AG04450 (cell line): ENCODE measurements at places on chromosomes 5 and 9.

DNA sequence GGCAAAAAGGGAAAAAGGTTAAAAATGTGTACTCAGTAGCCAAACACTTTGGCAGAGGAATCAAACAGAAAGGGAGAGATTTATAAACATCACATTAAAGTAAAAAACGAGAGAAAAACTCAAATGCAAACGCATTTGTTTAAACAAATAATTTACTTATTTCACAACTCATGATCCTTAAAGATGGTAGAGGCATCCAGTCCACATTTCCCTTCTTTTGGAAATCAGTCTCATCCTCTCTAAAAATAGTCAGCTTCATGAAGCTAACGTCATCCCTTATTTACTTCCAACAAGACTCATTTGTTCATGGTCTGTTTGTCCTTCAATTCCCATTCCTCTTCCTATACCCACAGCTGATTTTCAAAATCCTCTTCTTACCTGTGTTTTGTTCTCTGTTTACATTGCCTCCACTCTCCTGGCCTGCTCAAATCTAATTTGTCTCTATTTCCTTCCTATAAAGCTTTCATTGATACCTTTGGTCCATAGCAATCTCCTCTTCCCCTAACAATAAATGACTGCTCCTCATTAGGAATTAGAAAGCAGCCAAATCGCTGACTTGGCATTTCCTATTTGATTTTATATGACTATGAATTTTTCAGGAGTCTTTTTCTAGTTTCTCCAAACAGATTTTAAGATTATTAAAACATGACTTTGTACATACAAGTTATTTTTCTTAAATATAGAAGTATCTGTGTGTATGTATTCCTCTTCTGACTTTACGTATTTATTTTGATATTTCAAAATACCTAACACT is 805.3 kb downstream of the TLE1 start:
- no peak for DNase-seq

DNA sequence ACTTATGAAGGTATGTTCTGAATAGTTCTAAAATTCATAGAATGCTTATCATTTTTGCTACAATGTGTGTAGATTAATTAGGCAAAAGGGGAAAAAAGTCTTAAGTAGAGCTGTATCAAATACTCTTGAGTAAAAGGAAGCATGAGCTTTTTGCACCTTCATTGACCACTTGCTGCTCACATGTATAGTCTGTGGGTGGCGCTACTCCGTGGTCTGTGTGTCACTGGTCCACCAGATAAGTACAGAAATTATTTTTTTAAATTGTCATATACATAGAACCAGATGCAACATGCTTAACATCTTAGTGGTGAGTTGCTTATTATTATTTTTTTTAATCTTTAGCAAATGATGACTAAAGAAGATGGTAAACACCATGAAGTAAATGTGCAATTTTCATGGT is 130.2 kb downstream of the MAN2A1 start:
- DNase-seq: no peak

DNA sequence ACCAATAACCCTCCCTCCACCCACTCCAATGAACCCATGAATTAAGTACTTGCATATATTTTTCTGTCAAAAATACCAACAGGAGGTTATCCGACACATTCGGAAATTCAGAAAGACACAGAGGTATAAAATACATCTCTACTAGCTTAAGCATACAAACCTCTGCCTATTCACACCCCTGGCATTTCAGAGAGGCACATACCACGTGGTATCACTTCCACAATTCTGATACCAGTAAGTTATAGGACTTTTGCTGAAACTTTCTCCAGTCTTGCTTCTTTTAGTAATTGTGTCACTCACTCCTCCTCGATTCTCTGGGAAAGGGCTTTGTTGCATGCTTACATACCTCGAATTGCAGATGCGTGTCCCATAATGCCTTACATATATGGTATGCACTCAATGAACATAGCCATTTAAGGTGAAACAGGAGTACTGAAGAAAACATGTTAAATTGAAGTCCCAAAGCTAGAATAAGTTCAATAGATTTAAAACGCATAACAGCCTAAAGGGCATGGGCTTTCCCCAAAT is 58.1 kb downstream of the TLE1 start:
- DNase-seq: no peak

DNA sequence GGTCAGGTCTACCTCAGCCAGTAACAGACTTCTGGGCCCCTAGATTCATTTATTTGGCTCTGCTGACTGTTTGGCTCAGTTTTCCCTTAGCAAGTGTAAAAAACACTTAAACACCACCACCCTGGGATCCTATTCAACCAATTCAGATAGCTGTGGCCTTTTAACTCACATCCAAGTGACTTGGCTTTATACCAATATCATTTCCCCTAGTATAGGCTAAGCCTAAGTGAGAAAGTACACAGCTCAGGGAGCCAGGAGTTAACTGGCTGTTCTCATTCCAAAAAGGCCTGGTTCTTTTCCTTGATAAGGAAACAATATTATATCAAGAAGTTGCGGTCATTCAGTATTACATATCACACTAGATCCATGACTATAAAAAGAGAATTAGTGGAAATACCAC is 163.5 kb downstream of the ARL15 start:
- no peak for DNase-seq

DNA sequence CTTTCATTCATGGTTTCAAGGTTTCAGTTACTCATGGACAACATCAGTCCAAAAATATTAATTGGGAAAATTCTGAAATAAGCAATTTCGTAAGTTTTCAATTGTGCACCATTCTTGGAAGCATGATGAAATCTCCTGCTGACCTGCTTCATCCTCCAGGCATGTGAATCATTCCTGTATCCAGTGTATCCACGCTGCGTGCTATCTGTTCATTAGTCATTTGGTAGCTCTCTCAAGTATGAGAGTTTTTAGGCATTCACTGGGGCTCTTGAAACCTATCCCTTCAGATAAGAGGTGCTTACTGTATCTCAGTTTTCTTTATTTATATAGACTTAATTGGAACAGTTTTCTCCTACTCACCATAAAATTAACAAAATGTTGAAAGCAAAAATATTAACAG is 293.0 kb downstream of the CDH12 start:
- DNase-seq: peak; percentile 89

GRCh38 chr5:122406181-122406580 is 94.1 kb downstream of the SNCAIP start:
- DNase-seq: no peak

DNA sequence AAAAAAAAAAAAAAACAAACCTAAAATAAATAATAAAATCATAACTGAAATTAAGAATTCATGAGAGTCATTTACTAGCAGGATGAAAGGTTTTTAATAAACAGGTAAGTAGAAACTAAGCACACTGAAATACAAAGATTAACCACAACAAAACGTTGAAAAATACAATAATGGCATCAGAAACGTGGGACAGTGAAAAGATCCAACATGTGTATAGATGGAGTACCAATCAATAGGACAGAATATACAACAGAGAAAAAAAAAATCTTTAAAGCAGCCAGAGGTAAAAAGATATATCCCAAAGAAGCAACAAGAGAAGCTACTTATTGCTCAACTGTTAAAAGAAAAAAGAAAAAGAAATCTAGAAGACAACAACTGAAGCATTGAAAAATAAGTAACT is 75.2 kb downstream of the RICTOR start:
- DNase-seq: no peak

GRCh38 chr9:14219850-14220249 is 94.1 kb downstream of the NFIB start:
- no peak for DNase-seq

- DNase-seq: no peak
These were observed 37.0 kb upstream of the RAB3C start for GRCh38 chr5:58545912-58546311.

- DNase-seq: no peak
These were observed 4.2 kb downstream of the UBE2QL1 start for GRCh38 chr5:6452622-6453504.

GRCh38 chr5:65061250-65061973 is 292.7 kb downstream of the CWC27 start:
- DNase-seq: no peak

DNA sequence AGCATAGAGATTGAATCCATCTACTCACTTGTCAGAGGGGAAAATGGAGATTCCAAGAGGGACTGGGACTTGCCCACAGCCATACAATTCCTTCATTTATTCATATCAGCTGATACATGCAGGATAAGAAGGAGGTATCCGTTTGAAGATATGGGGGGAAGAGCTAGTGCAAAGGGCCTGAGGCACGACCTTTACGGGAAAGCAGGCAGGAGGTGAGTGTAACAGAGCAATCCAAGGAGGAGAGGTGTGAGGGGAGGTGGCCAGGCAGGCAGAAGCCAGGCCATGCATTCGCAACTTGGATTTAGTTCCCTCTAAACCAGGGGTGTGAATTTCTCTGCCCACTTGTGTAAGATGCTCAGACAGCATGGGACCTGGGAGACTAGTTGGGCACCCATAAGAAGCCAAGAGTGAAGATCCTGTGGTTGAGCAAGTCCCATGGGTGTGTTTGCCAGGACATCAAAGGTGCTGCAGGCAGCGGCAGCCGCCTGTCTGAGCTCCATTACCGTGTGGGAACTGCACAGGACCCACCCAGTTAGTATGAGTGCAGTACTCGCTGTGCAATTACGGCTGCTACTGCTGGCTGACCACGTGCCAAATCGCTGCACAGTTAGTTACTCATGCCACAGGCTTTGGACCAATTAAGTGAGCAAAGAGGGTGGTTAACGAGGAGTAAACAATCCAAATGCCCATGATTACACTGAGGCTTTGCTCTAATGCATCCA is 31.4 kb upstream of the FAT2 start:
- no peak for DNase-seq

DNA sequence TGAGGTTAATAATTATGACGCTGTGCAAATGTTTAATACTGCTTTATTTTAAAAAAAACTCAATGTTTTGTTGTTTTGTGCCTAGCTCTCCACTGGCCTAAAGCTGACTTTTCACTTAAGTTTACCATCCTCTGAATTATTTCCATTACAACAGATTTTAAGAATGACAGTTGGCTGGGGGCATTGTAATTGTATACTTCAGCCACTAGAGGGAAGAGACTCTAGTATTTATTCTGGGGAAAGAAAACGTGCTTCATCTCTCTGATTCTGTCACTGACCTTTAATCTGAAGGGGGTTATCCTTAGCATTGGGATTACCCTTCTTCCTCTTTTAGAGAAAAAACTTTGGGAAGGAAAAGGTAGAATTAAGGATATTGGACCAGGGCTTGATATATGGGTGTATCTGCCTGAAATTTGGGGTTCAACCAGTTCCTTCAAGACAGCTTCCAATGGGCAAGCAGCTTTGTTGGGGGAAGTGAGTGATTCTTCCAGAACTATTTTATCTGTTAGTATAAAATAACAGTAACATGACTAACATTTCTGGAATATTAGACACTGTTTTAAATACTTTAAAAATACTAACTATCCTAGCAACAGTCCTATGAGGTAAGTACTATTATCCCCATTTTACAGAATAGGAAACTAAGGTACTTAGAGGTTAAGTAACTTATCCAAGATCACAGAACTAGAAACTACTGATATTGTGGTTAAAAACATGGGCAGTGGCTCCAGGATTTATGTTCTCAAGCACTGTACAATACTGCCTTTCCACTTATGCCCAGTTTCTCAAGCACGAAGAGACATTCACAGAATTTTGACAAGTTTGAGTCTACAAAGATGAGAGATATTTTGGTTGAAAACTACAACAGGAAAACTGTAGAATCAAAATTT is 208.4 kb downstream of the CD180 start:
- DNase-seq: no peak

DNA sequence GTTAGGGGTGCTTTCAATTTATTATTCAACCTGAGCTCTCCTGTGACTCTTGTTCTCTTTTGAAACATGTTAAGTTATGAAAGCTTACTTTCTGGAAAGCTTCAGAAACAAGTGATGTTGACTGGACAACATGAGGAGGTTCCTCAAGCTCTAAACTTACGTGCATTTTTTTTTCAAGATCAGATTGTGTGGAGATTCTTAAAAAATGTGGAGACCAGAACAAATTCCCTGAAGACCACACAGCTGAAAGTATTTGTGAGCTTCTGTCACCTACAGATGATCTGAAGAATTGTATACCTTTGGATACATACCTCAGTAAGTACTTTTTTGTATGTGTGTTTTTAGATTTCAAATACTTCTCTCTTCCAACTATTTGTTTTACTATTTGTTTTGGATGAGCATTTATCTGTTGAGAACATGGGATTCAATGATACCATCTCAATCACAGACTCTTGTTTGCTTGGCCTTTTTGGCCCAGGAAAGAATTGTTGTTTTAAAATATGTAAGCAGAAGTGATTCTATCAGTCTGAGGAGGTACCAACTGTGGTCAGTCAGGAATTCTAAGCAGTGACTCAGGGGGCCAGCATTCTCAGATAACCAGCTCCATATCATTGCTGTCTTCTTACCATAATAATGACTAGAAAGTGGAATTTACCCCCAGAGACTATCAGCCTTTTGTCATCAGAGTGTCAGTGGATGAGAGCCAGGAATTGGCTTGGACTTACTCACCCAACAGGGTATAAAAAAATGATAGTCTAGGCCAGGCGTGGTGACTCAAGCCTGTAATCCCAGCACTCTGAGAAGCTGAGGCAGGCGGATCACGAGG is 34.4 kb upstream of the GLIPR2 start:
- DNase-seq: peak; percentile 97

- DNase-seq: no peak
These were observed 203.8 kb downstream of the TSSK1B start for GRCh38 chr5:113230711-113231652.

DNA sequence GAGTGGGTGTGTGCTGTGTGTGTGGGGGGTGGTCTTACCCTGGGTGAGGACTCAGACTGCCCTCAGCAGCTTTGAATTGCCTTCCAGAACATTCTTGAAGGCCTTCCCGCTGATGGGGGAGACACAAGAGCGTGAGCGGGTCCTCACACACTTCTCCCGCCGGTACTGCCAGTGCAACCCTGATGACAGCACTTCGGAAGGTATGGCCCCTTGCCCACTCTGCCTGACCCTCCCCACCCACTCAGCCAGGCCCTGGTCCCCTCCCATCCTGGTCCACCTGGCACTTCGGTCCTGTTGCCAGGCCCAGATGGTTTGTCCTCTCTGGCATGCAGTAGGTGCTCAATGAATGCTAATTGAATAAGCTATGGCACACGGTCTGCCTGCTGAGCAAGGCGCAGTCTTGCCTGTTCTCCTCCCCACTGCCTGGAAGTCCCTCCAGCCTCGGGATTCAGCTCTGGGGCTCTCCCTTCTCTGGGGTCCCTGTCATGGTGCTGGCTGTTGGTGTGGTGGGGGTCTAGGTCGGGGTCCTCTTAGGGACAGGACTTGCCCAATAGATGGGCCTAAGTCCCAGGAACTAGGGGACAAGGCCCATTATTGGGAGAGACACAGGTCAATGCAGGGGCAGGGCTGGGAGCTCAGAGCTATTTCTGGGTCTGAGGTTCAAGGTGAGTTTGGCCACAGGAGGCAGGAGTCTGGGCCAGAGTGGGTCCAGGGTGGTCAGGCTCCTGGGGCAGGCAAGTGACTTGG is 26.4 kb downstream of the PSD2 start:
- DNase-seq: no peak

DNA sequence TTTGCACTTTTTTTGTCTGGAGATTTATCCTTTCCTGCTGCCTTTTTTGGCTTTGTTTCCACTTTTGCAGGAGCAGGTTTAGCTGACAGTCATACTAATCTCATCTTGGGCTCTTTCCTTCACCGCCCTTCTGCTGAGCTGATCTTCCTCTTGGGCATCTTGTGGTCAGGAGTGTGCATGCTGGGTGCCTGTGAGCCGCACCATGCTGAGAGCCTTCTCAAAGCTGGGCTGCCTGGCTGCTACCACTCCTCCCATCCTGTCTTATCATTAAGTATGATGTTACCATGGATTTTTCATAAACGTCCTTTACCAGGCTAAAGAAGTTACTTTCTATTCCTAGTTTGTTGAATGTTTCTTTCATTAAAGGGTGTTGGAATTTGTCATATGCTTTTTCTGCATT is 49.5 kb upstream of the MCCC2 start:
- no peak for DNase-seq
